Effector CD8-positive, alpha-beta T cell (primary cell): ENCODE measurements at places on chromosomes 5 and 9.

GRCh38 chr5:107542831-107543231 lies 127.9 kb downstream of the EFNA5 start:
- no peak for DNase-seq

DNA sequence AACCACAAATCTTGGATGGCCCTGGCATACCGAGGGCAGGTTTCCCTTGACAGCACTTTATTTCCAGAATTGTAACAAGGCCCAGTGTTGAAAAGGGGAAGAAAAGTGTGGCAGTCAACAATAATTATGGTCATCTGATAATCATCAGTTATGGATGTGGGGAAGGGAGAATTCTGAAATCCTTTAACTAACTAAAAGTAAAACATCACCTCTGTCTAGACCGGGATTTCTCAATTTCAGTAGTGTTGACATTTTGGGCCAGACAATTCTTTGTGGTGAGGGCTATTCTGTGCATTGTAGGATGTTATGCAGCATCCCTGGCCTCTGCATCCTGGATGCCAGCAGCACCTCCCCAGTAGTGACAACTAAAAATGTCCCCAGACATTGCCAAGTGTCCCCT lies 140.4 kb downstream of the PSAT1 start:
- no peak for DNase-seq

GRCh38 chr9:127634698-127635097 lies 22.6 kb downstream of the STXBP1 start:
- no peak for DNase-seq

DNA sequence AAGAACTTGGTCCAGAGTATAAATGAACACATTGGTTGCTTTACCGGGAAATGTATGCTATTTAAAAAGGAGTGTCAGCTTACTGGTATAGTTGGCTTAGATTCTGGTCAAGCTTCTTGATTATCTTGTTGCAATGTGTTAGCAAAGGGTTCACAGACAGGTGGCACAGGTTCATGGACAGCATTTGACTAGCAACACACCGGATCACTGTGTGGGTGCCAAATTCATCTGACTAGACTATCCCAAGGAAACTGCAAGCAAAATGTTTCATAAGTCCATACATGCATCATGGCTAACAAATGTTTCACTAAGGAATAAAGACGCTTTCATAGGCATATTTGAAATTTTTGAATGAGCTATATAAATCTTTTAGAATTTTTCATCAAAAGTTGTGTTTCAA lies 274.1 kb downstream of the PLK2 start:
- no peak for DNase-seq

DNA sequence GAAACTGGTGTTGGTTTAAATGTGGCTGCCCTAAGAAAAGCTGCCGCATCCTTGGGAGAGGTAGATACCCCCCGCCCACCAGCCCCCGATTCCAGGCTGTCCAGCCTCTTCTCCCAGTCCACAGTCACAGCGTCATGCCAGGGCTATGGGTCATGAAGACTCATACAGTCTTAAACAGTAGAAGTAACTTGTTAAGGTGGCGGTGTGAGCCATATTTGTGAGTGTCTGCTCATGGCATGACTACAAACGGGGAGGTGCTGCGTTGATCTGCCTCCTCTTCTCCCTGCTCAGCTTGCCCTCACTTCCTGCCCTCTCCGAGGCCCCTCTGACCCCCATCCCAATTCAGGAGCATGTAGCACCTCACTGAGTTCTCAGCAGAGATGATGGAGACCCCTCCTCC lies 20.8 kb downstream of the FGD3 start:
- DNase-seq = no peak

- no peak for DNase-seq
Measured at GRCh38 chr9:87324613-87325194, 173.0 kb upstream of the DAPK1 start.

DNA sequence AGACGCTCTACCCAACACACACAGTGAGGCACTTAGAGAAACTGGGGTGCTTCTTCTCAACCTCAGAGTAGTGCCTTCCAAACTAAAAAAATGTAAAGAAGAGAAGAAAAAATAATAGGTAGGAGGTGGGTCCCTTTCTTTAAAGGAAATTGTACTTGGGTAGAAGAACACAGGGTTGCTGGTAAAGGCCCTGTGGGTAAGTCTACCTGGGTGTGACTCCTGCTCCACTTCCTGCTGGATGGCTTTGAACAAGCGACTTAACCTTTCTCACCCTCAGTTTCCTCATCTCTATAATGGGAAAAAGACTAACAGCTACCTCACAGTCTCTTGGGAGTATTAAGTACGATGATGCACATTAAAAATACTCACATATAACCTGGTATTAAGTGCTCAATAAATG lies 32.1 kb upstream of the GLRA1 start:
- no peak for DNase-seq

DNA sequence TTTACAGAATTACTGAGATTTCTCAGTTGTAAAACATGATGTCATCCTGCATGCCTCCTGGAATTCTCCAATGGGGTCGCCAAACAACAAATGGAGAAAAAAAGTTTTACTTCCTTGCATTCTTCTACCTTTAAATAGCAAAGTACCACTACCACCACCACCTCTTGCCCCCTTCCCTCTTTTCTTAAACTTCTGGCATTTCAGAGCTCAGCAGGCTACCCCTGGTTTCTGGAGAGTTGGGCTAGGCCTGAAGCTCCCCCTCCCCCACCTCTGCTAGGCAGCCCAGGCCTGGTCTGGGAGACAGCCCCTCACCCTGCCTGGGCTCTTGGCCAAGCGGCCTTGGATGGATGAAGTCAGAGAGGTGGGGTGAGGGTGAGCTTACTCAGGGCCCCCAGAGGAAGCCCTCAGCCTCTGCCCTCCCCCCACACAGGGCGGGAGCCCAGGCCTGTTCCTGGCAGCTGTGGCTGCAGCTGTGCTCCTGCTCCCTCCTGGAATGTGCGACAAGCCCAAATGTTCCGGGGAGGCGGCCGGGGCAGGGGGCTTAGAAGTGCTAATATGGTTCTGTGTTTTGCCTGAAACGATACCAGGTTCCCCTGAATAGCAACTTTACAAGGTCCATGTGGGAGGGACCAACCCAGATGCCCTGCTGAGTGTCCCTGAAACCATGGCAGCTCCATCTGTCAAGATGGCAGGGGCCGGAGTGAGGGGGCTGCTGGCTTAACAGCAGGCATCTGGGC lies 6.0 kb upstream of the CCIN start:
- DNase-seq = no peak

DNA sequence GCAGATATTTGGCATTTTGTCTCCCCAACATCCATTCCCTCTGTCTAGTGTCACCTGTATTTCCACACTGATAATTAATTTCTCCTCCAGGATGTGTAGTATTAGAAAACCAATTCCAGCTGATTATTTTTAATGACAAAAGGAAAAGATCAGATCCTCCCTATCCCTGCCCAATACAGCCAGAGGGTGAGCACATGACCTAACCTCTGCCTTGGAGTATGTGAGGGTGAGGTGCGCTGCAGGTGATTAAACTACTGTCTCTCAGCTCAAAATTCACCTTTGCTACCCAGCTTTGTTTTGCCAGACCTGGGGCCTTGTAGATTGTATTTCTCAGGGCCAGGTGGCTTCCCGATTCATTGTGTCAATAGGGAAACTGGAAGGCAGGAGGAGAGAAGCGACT lies 402.1 kb downstream of the PRELID2 start:
- no peak for DNase-seq

DNA sequence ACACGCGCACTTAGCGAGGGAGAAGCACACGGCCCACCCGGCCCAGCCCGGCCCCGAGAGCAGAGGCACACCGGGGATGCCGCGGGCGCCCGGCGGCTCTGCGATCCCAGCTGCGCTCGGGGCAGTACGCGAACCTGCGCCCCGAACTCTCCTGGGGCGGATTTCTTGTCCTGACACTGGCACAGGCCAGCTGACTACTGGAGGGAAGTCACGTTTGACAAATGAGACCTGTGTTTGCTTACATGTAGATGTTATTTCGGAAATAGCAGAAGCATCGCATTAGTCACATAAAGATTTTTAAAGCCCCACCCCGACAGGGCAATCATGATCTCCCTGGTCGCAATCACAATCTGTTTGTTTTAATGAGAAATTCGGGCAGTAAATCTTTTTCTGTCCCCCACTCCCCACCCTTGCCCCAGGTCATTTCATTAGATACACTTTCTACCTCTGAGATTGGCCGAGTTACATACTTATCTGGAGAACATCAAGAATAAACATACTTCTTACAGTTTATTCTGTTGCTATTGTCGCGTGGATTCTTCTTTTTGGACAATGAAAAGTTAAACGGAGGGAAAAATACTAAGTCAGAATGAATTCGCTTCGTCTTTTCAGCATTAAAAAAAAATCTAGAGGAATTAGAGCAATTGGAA lies 518.9 kb downstream of the CTNND2 start:
- no peak for DNase-seq

DNA sequence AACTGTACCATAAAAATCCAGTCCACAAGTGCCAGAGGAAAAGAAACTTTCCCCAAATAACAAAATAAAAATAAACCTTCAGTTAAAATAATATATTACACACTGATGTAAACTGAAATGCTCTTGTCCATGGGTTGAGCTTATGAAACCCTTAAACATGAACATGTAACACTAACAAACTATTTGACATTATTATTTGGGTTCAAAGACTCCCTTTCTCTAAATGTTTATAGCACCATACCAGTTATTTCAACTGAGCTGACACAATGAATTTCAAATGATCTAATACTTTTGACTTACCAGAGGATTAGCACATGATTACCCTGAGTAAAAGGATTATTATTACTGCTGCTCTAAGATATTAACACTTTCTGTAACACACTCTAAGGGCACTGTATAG lies 251.1 kb downstream of the BNC2 start:
- no peak for DNase-seq

- no peak for DNase-seq
Measured at GRCh38 chr5:57113481-57113880, 60.4 kb upstream of the GPBP1 start.

DNA sequence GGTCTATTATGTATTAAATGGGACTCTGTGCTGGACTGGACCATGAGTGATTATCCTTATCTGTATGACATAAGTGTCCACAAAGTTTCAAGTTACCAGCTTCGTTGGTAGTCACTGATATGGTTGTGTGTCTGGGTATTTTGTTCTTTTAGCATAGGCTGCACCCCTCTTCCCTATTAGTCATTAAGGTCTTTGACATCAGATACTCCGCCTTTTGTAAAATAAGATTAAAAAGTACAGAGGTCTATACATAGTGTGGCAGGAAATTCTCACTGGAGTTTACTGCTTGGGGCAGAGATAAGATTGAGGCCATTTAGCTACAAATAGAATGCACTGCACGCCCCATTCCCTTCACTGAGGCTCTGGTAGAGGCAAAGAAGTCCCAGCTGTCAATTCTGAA lies 99.4 kb downstream of the TMEM215 start:
- no peak for DNase-seq

GRCh38 chr9:137317718-137318511 lies 15.8 kb upstream of the NRARP start:
- DNase-seq = no peak

DNA sequence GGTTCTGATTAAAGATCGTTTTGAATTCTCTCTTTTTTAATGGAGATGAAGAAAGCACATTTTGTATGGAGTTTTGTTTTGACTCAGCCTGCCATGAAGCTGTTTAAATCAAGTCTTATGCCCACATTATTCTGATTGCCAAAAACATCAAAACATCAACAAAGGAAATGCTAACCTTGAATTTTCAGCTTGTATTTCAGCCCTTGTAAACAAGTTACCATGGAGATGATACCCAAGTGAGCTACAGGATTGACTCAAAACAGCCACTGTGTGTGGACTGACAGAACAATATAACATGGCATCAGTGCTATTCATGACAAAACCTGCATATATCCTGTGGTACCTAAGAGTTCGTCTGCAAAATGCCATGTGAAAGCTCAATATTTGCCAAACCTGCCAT lies 1581.0 kb downstream of the MAT2B start:
- no peak for DNase-seq

- no peak for DNase-seq
Measured at GRCh38 chr5:95564450-95564849, 9.5 kb downstream of the ARSK start.

DNA sequence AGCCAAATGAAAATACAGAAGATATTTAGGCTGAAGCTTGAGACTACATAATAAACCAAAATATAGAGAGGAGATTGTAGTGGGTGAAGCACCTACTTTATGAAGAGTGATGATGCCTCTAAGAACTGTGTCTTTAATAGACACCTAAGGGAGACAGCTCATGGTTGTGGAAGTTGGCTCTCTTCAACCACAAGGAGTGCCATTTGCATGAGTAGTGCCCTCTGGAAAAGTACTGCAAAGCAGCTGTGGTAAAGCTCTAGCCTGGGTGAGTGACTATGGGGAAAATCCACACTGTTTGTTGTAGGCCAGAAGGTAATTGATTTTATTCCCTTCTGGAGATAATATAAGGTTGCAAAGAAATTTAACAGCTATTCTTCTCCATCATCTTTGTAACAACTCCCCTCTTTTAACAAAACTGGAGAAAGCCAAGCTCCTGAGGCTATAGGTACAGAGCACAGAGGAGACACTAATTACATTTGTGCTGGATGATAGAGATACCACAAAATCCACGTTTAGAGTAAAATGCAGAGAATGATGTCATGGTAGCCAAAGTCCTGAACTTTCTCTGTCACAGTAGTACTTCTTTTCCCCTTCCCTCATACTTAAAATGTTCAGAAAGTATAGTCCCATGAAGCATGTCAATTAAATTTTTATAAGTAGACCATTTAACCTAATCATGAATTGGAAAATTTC lies 122.8 kb downstream of the STARD4 start:
- no peak for DNase-seq
